ENCODE measurements at places on chromosomes 1 and 21. TPM values are rescaled to one million over a fixed set of nuclear protein-coding genes. Genes with fewer than 3 reads are reported as not detected.

The HORMAD1 gene
- total RNA-seq, result 0.59 TPM

The XCL2 gene
- total RNA-seq, result not detected

The NPHP4 gene
- total RNA-seq, result 8.0 TPM

The SLC1A7 gene
- under 0.01 TPM for total RNA-seq

The HSD3B2 gene
- total RNA-seq, result not detected

The AGMAT gene
- 2.2 TPM for total RNA-seq

The NTMT2 gene
- total RNA-seq, result not detected

The LCE3D gene
- total RNA-seq, result not detected

The IL20 gene
- not detected for total RNA-seq

The LMX1A gene
- total RNA-seq, result not detected
